ENCODE measurements at places on chromosomes 2 and 18.

DNA sequence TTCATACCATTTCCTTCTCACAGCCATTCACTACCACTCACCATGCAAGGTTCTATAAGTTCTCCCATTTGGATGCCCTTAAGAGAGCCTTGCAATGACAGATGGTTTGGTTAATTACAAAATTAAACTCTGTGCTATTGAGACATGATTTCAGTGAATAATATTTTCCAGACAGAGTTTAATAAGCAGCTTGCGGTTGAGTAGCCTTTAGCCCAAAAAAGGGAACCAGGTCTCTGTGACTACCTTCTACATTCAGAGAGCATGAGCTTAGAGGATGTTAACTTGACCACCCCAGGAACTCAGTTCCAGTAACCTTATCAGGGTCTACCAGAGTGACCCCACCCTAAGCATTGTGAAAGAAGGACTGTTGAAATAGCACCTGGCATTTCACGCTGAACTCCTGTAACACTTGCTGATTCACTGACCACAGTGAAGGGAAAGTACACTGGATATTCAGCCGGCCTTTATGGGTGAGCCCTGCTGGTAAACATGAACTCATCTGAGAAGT, 1173.1 kb upstream of the ZEB2 start:
- no peak for DNase-seq

- DNase-seq, result no peak
Observed at GRCh38 chr2:108605947-108606346, 71.7 kb downstream of the LIMS1 start.

DNA sequence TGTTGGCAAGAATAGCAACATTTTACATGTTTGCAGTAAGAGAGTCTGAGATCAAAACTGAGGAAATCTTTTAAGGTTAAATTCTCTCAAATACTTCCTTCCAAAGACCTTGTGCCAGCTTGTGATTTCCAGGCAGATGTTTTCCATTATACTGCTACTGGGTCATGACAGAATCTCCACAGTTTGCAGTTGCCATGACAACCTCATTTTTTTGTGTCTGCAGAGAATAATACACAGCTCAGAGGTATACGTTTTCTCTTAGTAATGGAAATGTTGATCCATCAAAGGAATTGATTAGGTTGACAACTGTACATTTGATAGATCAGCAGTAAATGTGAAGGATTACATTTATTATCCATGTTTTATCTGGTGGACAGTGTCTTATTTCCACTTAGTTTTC, 29.1 kb upstream of the CSRNP3 start:
- DNase-seq, result no peak

DNA sequence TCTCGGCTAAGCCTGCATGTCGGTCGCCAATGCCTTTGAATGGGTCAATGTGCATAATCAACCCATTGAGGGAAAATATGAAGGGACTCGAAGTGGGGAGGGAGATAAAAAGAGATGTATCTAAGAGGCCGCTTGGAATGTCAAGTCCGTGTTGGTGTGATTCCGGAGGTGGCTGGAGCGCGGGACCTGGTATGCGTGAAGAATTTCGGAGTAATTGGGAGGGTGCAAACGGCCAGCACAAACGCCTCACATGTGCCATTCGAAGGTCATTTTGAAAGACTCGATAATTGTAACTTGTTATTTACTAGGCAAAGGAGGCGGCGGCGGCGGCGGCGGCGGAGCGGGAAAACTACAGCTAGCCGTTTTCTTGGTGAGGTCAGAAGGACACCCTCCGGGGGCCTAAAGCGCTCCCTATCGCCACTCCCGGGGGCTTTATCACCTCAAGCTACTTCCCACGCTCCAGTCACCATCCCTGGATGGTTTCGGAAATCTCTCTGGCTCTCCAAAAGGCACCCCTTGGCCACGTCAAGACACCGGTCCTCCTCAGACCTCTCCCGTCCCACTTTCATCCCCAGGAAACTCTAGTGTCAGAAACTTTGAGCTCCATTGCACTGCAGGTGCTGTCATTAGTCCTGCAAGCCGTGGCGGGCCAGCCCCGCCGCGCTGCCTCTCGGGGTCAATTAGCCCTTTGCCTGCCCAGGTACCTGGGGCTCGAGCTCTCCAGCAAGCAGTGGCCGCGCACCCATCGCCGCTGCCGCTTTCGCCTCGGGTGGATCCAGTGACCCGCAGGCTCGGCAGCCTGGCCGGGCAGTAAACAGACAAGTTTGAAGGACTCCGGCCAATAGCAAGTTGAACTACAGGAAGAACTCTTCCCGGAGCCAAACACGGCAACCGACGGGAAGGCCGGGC, 1.5 kb downstream of the ERBB4 start:
- DNase-seq, result no peak

DNA sequence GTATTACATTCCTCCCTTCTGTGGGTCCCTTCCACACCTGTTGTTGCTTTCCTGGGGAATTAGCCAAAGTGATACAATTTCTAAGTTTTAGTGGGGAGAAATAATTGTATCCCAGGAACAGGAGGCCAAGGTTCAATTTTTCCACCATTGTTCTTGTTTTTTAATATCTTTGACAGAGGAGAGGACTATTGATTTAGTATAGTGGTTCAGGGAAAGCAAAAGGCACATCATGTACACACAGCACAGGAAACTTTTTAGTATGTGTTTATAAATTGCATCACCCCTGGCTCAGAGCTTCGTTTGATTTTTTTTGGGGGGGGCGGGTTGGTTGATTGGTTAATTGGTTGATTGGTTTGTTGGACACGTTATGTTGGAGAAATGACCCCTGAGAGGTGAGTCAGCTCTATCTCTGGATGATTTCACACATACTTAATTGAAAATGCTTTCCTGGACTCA, 431.6 kb downstream of the PID1 start:
- no peak for DNase-seq

DNA sequence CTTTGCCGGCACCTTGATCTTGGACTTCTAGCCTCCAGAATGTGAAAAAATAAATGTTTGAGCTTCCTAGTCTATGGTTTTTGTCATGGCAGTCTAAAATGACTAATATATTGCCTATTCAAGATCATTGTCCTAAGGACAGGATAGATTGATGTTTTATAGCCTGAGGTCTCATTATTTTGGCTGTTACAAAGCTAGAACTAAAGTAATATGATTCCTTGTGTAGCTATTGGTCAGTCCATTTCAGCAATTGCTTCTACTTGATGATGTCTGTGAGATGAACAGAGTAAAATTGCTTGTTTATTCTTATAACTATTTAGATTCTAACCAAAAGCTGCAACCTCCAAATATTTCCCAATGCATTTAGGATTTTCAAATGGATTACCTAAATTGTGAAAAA, 145.0 kb downstream of the HRH4 start:
- no peak for DNase-seq

- DNase-seq, result no peak
Observed at GRCh38 chr2:144078802-144079724, 440.9 kb downstream of the ZEB2 start.

DNA sequence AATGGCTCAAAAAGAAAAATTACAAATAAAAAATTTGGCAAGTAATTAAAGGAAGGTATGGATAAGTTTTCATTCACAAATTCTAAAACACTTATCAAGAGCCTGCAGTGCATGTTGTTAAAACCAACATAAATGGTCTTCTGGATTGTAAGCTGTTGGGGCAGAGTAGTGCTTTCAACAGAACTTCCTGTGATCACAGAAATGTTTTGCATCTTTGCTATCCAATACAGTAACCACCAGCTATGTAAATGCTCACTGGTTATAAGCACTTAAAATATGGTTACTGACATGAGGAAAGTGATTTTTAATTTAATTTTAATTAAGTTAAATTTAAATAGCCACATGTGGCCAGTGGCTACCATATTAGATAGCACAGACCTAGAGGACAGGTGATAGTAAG, 133.1 kb downstream of the NBAS start:
- DNase-seq, result no peak

DNA sequence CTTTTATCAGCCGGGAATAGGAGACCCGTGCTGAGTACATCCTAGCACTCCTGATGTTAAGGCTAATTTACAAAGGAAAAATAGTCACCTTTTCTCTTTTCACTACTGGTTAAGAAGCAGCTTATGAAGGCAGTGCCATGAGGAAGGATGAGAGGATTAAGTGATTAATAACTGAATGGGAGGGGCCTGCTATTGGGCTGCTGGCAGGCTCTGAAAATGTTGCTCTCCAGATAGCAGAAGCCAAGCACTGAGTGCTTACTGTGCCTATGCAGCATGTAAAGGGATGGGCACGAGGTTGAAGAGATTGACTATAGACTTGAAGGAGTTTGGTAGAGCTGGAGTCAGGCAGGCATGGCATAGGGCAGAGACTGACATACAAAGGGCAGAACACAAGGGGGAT, 282.4 kb upstream of the THSD7B start:
- no peak for DNase-seq

DNA sequence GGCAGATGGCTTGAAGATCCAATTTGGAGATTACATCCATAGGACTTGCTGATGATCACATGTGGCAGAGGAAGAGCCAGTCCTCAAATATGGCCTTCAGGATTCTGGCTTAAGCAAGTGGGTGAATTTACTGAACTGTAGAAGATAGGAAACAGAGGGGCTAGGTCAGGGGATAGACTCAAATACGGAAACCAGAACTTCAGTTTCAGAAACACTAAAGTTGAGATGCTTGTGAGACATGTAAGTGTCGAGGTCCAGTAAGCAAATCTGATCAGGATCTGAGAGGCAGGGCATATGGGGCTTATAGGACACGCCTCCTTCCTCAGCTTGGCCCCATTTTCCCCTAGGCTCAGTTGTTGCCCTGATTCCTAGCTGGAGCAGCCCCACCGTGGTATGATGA, 107.7 kb downstream of the LBH start:
- DNase-seq, result no peak

- no peak for DNase-seq
Observed at GRCh38 chr2:130842770-130843169, 6.1 kb downstream of the ARHGEF4 start.

- no peak for DNase-seq
Observed at GRCh38 chr18:59715445-59715844, 18.2 kb upstream of the CCBE1 start.
